ENCODE measurements at places on chromosomes 2 and 18.

- DNase-seq = no peak
Measured at GRCh38 chr2:25582077-25582830, 91.1 kb downstream of the DTNB start.

DNA sequence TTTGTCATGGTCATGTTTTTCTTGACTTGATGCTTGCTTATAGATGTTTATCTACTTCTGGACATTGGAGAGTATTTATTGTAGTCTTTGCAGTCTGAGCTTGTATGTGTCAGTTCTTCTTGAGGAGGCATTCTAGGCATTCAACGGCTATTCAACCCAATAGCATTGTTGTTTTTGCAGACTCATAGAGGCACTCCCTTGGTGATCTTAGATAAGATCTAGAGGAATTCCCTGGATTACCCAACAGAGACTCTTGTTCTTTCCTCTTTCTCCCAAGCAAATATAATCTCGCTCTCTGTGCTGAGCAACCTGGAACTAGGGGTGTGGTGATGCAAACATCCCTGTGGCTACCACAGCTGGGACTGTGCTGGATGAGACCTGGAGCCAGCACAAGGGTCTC, 40.4 kb downstream of the SYT4 start:
- peak; percentile 10 for DNase-seq

GRCh38 chr2:102028470-102028869, 36.7 kb downstream of the IL1R2 start:
- no peak for DNase-seq

DNA sequence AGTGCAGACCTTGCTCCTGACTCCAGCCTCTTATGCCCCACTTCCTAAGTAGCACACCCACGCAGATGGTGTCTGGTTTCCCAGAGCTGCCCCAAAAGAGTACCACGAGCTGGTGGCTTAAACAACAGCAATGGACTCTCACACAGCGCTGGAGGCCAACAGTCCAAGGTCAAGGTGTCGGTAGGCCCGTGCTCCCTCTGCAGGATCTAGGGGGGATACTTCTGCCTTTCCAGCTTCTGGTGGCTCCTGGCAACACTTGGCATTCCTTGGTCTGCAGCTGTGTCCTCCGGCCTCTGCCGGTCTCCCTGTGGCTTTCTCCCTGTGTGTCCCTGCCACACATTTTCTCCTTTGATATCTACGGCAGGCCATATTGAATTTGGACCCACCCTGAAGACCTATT, 99.0 kb downstream of the TSHZ1 start:
- no peak for DNase-seq

DNA sequence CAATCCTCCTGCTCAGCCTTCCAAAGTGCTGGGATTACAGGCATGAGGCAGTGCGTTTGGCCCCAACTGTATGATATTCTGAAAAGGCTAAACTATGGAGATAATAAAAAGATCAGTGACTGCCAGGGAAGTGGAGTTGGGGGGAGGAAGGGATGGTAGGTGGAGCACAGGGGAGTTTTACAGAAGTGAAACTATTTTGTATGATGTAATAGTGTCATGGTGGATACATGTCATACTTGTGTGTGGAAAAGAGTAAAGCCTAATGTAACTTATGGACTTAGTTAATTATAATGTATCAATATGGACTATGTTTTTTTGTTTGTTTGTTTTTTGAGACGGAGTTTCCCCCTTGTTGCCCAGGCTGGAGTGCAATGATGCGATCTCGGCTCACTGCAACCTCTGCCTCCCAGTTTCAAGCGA, 2.9 kb upstream of the GGCX start:
- no peak for DNase-seq

- DNase-seq = no peak
Measured at GRCh38 chr2:212142631-212143030, 396.0 kb downstream of the ERBB4 start.

- no peak for DNase-seq
Measured at GRCh38 chr2:230956827-230957755, 32.0 kb upstream of the GPR55 start.

DNA sequence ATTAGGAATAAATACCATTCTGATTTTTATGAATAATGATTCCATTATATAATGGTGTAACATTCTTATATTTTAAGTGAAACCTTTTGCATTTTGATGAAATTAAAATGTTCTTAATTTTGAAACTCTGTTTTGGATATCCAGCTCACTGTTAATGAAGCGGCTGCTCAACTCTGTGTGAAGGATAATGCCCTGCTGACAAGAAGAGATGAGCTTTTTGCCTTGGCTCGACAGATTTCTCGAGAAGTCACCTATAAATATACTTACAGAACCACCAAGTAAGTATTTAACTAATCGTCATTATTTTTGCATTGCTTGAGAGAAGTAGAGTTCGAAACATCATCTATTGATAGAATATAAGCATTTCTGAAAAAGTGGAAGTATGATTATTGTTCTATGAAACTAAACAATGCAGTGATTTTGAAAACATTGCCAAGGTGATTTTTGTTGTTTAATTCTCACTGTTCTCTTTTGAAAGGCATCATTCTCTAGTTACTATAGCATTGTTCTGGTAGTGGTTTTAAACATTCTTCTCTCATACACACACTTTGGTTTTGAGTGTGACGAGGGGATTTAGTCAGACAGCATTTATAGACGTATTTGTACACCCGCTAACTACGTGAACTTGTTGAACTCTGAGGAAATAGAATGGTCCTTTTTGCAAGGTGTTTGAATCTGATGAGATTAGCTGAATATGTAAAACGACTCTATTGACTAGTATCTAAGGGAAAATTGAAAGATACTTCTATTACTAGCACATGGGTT, 21.5 kb downstream of the NAB1 start:
- no peak for DNase-seq

DNA sequence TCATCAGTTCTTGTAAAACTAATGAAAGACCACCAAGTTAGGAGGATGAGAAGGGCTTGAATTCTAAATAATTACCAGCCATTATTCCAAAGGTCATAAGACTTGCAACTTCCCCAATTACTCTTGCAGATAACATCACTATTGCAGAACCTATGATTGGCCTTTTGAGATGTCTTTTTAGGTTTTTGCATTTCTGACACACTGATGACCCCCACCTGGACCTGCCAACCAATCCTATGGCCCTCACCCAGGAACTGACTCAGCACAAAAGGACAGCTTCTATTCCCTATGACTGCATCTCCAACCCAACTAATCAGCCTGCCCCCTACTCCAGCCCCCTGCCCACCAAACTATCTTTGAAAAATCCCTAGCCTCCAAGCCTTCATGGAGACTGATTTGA, 111.5 kb upstream of the COPS8 start:
- no peak for DNase-seq

DNA sequence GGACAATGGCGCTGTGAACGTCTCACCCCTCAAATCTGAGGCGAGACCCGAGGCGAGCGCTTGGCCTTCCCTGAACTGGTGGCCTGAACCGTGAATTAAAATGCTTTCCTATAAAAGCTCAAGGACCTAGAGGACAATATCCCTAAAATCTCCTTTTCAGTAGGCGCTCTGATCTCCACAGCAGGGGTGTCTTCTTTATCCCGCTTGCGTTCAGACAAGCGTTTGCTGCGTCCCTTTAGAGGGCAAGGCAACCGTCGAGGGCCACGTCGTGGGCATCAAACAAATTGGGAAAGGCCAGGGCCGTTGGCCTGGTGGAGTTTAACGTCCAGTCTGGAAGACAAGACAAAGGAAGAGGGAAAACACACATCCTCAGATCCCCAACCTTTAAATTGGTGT, 1.3 kb upstream of the RAX start:
- DNase-seq = no peak

GRCh38 chr2:112782234-112782799, 2.0 kb downstream of the IL1A start:
- no peak for DNase-seq

DNA sequence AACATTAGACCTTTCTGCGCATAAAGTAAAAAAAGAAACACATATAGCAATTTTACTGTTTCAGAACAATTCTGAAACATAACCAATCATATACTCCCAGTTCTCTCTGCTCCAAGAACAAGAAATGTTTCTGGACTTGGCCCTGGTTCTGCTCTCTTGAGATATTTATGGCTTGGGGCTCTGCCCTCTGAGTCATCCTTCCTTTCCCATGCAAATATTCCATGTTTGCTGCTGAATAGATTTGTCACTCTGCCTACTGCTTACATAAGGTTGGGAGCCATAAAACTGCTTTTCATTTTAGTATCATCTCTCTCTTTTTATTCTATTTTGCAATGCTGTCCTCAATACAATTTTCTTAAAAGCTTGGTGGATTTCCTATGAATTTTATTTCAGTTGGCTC, 499.6 kb upstream of the ACVR2A start:
- DNase-seq = no peak

- DNase-seq = peak; percentile 8
Measured at GRCh38 chr2:3488855-3489763, 30.2 kb downstream of the ADI1 start.

- no peak for DNase-seq
Measured at GRCh38 chr2:85795331-85796045, 41.7 kb downstream of the ATOH8 start.

Data from kidney glomerular epithelial cell (primary cell).